Fibroblast of skin of right quadriceps (primary cell): ENCODE measurements at places on chromosomes 7 and 10.
A peak's percentile ranks its signal among the peaks of the same experiment; 100 is the strongest.

- DNase-seq, result peak; percentile 55
Measured at GRCh38 chr7:26200038-26200443, 505 bp downstream of the HNRNPA2B1 start.

GRCh38 chr10:25666276-25666675 is 267.8 kb upstream of the MYO3A start:
- no peak for DNase-seq

DNA sequence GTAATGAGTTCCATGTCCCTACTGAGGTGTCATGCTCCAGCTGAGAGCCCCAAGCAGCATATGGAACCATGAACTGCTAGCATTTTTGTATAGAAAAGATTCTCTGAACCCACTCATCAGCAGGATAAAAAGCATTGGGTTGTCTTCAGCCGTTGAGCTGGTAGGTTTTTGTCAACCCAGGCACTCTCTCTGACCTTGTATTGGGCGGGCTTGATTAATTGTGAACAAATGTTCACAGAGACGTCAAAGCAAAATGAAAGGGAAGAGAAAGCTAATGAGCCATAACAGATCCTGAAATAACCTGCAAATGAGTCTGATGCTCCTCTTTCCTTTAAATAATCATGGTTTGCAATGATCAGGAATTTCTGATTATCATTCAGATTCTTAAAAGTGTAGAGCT is 924.7 kb upstream of the CELF2 start:
- no peak for DNase-seq

GRCh38 chr7:3989723-3990122 is 688.7 kb downstream of the SDK1 start:
- DNase-seq, result no peak

GRCh38 chr7:87354749-87355148 is 9.3 kb downstream of the CROT start:
- DNase-seq, result peak; percentile 30

DNA sequence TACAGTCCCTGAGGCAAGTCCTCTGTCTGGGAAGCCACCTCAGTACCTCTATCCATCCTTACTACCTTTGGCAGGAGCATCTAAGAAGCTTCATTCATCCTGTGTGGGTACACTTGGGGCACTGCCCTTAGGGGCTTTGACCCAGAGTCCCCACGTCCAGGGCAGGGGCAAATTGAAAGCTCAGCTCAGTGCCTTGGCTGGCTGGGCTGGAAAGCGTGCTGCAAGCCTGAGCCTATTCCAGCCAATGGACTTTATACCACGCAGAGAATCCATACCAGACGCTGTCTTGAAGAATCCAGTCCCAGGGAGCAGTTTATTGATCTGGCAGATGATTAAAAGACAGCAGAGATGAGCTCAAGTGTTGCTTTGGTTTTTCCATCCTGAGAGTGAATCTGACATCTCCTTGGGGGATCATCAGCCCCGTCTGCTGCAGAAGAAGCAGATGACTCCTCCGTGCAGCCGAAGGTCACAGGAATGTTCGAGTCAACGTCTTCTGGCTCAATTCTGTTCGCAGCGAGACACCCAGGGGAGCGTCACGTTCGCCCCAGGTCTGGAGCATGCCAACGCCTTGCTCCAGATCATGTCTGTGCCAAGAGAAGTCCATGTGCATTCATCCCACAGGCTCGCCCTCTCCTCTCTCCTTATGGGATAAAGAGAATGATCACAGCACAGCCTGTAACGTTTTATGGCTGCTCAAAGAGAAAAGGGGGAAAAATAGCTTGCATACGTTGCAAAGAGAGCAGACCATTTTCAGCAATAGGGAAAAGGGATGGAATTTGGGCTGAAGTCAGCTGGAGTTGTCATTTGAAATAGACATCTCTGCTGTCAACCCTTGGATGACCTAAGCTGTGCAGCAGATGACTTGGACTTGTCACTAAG is 35.8 kb upstream of the LYZL1 start:
- DNase-seq, result peak; percentile 20

DNA sequence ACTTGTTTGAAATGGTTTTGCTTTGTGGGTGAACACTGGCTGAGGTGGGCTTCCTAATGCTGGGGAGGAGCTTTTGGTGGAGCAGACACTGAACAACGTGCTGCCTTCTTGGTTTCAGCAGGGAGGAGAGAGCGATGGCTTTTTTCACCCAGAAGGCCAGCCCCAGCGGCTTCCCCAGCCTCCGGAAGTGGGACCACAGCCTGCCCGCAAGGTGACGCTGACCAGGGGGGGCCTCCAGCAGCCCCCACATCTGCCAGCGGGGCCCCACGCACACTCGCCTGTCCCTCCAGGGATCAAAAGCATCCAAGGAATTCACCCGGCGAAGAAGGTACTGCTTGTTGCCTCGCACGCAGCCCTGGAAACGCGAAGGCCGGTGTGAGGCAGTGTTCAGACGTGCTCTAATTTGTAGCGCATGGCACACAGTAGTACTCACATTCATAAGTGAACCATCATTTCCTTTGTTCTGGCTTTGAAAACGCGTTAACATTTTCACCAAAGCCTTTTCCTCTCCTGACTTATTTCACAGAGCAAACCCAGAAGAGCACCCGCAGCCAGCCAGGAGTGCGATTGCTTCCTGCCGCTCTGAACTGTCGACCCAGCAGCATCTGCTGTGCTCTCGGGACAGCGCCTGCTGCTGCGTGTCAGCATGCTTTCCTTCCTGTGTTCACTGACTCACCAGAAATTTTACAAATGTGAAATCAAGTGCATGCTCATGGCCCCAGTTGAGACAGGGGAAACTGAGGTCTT is 48.4 kb downstream of the SHH start:
- DNase-seq, result peak; percentile 77

DNA sequence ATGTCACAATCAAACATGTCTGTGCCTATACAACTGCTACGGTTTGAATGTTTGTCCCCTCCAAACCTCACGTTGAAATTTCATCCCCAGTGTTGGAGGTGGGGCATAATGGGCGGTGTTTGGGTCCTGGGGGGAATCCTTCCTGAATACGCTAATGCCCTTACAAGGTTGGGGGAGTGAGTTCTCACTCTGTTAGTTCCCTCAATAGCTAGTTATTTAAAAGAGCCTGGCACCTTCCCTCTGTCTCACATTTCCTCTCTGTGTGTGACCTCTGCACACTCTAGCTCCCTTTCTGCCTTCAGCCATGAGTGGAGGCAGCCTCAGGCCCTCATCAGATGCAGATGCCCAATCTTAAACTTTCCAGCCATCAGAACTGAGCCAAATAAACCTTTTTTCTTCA is 129.5 kb downstream of the GRM8 start:
- DNase-seq, result no peak

GRCh38 chr10:11205030-11205772 is 187.5 kb downstream of the CELF2 start:
- peak; percentile 53 for DNase-seq

DNA sequence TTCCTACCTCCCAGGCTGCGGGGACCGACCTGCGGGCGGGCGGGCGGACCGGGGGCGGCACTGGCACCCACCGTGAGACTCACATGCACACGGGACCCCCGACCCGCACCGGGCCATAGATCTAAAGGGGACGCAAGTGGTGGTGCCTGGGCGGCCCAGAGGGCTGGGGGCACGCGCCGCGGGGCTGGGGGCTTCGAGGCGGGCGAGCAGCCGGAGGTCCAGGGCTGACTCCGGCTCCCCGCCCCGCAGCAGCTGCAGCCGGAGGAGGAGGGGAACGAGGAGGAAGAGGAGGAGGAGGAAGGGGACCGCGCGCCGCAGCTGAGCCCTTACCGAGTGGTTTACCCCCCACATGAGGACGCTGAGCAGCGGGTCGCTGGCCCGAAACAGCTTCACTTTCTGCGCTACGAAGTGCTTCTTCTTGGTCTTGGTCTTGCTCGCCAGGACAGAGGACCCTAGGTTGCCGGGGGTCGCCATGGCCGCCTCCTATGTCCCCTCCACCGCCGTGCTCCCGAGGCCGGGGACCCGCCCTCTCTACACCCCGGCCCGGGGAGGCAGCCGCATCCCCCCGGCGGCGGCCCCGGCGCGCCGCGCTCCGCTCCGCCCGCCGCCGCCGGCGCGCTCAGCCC is 412 bp downstream of the PIP4K2A start:
- peak; percentile 14 for DNase-seq

- no peak for DNase-seq
Measured at GRCh38 chr7:105677410-105677730, 96.1 kb upstream of the EFCAB10 start.

DNA sequence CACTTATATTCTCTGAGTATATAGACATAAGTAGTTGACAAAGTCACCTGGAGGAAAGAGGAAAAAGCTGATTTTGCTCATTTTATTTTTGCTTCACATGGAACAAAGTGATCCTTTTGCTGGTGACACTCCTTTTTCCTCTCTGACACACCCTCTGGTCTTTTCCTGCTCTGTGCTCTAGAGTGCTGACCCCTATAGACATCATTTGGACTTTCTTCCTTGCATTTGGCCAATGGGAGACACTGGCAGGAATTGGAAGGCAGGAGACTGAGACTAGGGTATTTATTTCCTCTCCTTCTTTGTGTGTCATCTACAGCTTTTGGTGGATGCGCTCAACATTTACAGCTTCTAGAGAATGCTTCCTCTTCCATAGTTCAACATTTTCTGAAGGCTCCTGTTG is 1078.1 kb downstream of the SORCS1 start:
- DNase-seq, result no peak

DNA sequence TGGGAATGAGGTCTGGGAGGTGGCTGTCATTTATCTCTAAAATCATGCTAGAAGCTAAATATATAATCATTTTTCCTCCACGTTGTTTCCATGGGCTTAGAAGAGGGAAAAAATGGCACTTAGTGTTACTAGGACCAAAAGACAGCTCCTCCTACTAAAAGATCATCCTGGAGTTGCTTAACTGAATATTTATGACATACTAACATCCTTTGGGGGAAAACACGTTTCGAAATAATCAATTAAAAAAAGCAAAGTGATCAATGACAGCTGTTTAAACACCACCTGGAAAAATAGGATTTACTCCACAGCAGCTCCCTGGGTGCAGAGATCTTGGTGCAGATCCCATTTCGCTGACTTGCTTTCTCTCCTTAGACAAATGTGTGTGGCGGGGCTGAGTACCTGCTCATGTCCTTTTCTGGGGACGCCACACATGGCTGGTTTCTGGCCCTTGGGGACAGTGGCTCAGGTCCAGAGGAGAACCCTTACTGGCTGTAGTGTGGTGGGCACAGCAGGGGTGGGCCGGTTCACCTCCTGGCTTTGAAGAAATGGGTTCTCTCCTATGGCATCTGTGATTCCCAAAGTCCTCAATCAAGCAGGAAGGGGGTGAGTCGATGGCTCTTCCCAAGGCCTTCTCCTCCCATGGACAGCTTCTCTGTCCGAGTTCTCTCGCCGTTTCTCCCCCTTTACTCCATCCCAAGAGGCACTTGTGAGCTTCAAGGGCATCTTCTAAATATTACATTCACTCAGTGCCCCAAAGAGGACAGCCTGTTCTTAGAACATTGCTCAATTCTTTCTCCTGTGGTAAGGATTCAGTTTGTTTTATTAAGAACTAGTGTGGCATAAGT is 156.4 kb upstream of the KLF14 start:
- DNase-seq, result no peak

DNA sequence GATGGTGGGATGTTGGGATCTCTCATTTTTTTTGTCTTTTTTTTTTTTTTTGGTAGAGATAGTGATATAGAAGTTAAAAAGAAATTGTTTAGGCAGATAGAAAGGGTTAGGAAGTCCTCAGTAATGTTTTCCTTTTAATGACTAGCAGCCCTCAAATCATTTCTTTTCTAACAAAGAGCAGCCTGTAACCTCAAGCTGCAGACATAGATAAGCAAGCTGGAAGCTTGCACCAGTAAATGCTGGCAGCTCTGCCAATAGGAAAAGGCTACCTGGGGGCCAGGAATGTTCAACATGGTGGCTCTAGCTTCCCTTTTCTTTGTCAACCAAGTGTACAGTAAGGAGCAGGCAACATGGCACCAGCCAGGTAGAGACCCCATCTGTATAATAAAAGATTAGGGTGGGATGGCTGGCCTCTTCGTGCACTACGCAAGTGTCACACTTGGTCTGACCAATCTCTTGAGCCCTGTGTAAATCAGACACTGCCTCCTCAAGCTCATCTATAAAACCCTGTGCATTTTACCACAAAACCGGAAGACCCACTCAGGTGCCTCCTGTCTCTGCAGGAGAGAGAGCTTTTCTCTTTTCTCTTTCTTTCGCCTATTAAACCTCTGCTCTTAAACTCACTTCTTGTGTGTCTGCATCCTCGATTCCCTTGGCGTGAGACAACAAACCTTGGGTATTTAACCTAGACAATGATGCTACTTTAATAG is 212.9 kb downstream of the SNX10 start:
- no peak for DNase-seq

- DNase-seq, result no peak
Measured at GRCh38 chr10:105843786-105844185, 1202.7 kb downstream of the SORCS3 start.

DNA sequence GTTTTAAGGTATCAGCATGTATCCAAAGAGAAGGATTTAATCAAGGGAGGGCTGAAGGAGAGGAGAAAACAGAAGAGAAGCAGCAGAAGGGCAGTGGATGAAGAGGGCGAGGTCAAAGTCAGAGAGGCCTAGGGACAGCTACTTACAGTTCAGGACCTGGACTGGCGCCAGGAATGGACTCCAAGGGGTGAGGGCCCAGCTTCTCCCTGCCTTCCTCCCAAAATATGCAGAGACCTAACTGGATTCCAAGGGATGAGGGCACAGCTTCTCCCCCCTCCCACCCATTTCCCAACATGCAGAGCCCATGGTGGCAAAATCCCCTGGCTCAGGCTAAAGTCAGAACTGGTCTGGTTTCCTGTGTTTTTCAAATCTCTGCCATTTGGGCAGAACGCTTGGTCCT is 3.4 kb upstream of the TCF7L2 start:
- no peak for DNase-seq
